T-cell (primary cell): ENCODE measurements at places on chromosomes 2 and 18.

GRCh38 chr2:217604527-217605194 is 398.1 kb downstream of the TNS1 start:
- H3K36me3 ChIP-seq: no peaks in the 10 kb centered on the region
- no peak for DNase-seq
- H3K27ac ChIP-seq: no peak overlapping the region
- H3K27me3 ChIP-seq: peaks cover 2% of the 10 kb centered on the region
- peaks cover 13% of the 10 kb centered on the region for H3K4me1 ChIP-seq

DNA sequence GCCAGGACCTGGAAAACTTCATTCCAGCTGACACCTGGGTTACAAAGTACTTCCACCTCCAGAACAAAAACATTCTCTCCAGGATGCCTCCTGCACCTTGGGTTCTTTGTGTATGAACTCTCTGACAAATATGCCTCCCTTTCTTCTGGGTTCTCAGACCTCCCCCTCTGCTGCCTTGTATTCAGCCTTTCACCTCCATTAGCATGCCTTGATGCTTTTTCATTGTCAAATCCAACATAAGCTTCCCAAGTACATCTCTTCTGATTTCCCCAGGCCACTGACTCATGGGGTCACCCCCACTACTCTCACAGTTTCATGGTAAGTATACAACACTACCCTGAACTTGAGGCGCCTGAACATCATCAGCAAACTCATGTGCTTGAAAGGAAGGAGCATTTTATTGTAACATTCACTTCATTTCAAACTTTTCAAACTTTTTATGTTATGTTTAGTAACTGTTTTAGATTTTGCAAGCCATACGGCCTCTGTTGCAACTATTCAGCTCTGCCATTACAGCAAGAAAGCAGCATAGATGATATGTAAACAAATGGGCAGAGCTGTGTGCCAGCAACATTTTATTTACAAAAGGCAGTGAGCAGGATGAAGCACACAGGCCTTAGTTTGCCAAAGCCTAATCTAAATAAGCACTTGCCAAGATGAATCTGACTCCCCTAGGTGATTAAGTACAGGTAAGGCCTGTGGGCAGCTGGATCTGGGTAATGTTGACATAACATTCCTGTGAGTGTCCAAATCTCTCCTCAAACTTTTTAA is 32.5 kb upstream of the MRPS9 start:
- no peak overlapping the region for H3K4me3 ChIP-seq
- DNase-seq: no peak
- H3K27ac ChIP-seq: no peak overlapping the region
- no peaks in the 10 kb centered on the region for H3K27me3 ChIP-seq
- H3K4me1 ChIP-seq: no peaks in the 10 kb centered on the region
- no peaks in the 10 kb centered on the region for H3K36me3 ChIP-seq

DNA sequence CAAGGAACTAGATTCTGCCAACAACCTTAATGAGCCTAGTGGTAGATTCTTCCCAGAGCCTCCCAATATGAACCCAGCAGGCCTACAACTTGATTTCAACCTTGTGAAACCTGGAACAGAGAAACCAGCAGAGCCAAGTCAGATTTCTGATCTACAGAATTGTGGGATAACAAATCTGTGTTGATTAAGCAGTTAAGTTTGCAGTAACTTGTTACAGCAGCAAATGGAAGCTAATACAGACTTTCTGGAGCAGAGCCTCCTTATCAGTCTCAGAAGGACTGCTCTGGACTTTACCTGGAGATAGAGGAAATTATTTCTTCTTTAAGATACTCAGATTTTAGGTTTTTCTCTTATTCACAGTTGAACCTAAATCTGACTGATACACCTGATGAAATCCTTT is 225.5 kb downstream of the DYM start:
- H3K27ac ChIP-seq: no peak overlapping the region
- H3K4me3 ChIP-seq: no peak overlapping the region
- no peaks in the 10 kb centered on the region for H3K4me1 ChIP-seq
- DNase-seq: no peak

DNA sequence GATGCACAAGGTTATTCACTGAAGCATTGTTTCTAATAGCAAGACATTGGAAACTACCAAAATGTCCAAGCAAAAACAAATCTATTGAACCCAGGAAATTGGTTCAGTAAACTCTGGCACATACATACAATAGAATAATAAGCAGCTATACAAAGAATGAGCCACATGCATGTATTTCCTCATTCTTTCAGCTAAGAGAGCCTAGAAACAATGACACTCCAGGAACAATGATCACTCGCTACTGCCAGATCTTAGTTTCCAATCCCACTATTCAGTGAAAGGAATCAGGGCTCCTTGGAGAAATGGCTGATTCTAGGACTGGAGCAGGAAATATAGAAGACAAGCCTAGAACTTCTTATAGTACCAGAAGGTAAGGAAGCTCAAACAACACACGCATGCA is 221.9 kb upstream of the AGAP1 start:
- H3K27me3 ChIP-seq: peaks cover 19% of the 10 kb centered on the region
- H3K4me3 ChIP-seq: no peak overlapping the region
- H3K36me3 ChIP-seq: no peaks in the 10 kb centered on the region
- H3K4me1 ChIP-seq: no peaks in the 10 kb centered on the region

DNA sequence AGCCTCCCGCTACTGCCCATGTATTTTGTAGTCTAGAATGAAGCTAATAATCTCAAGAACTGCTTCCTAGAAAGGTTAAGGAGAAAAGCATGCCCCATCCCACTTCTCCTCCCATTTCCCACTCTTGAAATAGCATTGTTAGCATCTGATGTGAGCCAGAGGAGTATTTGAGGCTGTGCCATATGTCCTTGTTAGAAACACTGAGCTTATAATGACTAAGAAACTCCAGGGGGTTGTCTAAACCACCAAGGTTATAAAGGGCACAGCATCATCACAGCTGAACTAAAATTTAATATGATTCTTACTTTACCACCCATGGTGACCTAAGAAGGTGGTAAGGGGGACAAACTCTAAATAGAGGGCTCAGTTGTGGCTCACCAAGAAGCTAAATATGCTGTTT is 16.6 kb downstream of the TSPYL6 start:
- H3K4me3 ChIP-seq: no peak overlapping the region
- H3K36me3 ChIP-seq: no peaks in the 10 kb centered on the region
- no peaks in the 10 kb centered on the region for H3K27me3 ChIP-seq
- H3K4me1 ChIP-seq: no peaks in the 10 kb centered on the region

DNA sequence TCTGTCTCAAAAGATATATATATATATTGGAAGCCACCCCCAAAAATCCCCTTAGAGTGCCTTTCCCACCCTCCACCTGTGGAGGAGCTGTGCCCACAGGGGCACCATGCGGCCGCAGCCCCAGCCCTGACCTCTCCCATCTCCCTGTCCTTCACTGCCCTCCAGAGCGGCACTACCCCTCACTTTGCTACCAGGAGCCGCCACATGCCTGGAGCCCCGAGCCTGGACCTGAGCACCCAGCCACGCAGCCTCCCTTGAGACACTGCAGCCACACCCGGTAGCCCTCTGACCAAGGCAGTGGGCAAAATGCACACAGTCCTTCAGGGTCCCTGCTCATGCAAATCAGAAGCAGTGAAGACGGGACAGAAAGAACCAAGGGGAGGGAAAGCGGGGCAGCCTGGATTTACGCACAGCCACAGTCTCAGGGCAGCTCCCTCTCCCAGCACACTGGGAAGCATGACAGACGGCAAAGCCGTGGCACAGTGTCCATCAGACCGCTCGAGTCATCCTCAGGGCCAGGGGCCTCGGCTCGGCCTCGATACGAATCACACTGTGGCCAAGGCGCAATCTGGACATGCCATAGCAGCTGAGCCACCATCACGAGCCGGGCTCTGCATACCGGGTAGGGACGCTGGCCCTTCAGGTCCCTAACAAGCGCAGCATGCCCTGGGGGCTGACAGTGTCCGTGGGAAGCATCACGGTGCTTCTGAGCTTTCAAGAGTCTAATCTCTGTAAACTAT is 10.1 kb downstream of the HDAC4 start:
- no peak for DNase-seq
- peaks cover 2% of the 10 kb centered on the region for H3K4me1 ChIP-seq
- H3K27ac ChIP-seq: no peak overlapping the region
- H3K36me3 ChIP-seq: peaks cover 2% of the 10 kb centered on the region
- no peak overlapping the region for H3K4me3 ChIP-seq

DNA sequence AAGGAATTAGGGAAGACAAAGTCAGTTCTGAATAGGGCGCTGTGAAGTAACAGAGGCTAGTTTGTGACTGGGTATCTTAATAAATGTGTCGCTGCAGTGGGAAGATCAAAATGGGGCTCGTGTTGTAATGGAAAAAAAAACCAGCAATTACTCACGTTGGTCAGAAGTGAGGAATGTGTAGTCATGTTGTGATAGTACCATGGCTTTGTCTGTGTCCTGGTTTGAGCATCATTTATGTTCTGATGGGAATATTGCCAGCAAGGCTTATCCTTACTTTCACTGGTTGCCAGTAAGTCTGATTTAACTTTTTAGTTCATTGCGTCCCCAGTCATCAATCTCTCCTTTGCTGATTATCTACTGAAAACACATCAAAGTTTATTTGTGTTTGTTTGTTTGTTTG is 467.6 kb downstream of the NYAP2 start:
- no peak overlapping the region for H3K27ac ChIP-seq
- no peaks in the 10 kb centered on the region for H3K27me3 ChIP-seq
- no peaks in the 10 kb centered on the region for H3K4me1 ChIP-seq

GRCh38 chr18:29250843-29251242 is 1073.9 kb upstream of the CDH2 start:
- H3K4me1 ChIP-seq: no peaks in the 10 kb centered on the region
- H3K36me3 ChIP-seq: no peaks in the 10 kb centered on the region
- H3K27me3 ChIP-seq: no peaks in the 10 kb centered on the region
- H3K27ac ChIP-seq: no peak overlapping the region
- H3K4me3 ChIP-seq: no peak overlapping the region
- no peak for DNase-seq

- H3K27ac ChIP-seq: no peak overlapping the region
- peaks cover 23% of the 10 kb centered on the region for H3K4me1 ChIP-seq
- no peaks in the 10 kb centered on the region for H3K36me3 ChIP-seq
Observed at GRCh38 chr18:77137851-77138250, 5.3 kb upstream of the MBP start.

GRCh38 chr2:216006164-216006663 is 7.1 kb downstream of the MREG start:
- H3K27ac ChIP-seq: no peak overlapping the region
- no peaks in the 10 kb centered on the region for H3K36me3 ChIP-seq
- DNase-seq: no peak
- no peak overlapping the region for H3K4me3 ChIP-seq

DNA sequence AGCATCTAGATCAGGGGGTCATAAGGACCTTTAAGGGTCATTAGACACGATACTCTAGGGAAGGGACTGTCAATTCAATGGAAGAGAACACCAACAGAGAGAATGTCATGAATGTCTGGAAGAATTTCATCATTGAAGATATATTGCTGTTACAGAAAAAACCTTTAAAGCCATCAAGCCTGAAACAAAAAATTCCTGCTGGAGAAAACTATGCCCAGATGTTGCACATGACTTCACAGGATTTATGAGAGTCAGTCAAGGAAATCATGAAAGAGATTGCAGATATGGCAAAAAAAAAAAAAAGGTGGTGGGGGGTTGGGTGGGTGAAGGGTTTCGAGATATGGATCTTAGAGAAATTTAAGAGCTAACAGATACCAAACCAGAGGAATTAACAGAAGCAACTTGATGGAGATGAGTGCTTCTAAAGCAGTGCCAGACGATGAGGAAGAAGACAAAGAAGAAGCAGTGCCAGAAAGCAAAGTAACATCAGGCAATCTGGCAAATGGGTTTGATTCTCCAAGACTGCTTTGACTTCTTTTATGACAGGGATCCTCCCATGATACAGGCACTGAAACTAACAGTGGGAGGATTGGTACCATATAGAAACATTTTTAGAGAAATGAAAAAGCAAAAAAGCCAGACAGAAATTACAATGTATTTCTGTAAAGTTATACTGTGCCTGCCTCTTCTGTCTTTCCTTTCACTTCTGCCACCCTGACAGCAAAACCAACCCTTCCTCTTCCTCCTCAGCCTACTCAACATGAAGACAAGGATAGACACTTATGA is 28.5 kb downstream of the MAP4K3 start:
- no peak overlapping the region for H3K4me3 ChIP-seq
- no peaks in the 10 kb centered on the region for H3K36me3 ChIP-seq
- DNase-seq: no peak
- no peak overlapping the region for H3K27ac ChIP-seq

DNA sequence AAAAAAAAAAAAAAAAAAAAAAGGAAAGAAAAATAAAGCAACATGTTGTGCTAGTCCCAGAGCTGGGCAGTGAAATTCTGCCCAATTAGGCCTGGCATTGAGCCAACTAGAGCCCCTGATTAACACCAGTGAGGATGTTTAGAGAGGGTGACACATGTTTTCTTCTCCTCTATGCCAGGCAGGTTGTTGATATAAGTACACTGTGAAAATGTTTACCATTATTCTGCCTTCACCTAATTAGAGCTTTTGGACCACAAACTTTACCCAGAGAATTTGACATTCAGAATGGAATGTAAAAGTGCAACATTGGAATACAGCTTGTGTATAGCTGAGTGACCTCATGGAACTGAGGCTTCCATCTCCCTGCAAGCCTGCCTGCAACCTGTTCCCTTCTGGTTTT is 95.9 kb upstream of the MSH2 start:
- H3K4me3 ChIP-seq: no peak overlapping the region
- H3K4me1 ChIP-seq: no peaks in the 10 kb centered on the region
- peaks cover 8% of the 10 kb centered on the region for H3K27me3 ChIP-seq
- H3K36me3 ChIP-seq: no peaks in the 10 kb centered on the region
- no peak for DNase-seq
- no peak overlapping the region for H3K27ac ChIP-seq

GRCh38 chr18:71729611-71730010 is 814.5 kb downstream of the CBLN2 start:
- H3K27me3 ChIP-seq: no peaks in the 10 kb centered on the region
- H3K27ac ChIP-seq: no peak overlapping the region
- H3K36me3 ChIP-seq: no peaks in the 10 kb centered on the region
- DNase-seq: no peak

- H3K4me1 ChIP-seq: peaks cover 2% of the 10 kb centered on the region
- H3K27me3 ChIP-seq: peaks cover 8% of the 10 kb centered on the region
- DNase-seq: no peak
- H3K36me3 ChIP-seq: no peaks in the 10 kb centered on the region
- no peak overlapping the region for H3K27ac ChIP-seq
Observed at GRCh38 chr2:16008856-16009255, 68.5 kb downstream of the MYCN start.

DNA sequence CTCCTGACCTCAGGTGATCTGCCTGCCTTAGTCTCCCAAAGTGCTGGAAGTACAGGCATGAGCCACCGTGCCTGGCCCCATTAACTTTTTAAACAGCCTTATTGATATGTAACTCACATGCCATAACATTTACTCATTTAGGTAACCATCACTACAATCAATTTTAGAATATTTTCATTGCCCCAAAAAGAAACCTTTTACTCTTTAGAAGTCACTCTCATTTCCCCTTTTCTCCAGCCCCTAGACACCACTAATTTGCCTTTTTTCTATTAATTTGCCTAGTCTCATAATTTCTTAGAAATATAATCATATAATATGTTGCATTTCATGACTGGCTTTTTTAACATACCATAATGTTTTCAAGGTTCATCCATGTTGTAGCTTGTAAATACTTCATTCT is 57.2 kb upstream of the TACR1 start:
- DNase-seq: no peak
- H3K4me1 ChIP-seq: no peaks in the 10 kb centered on the region
- H3K27me3 ChIP-seq: no peaks in the 10 kb centered on the region
- no peak overlapping the region for H3K27ac ChIP-seq
